CD4-positive, alpha-beta T cell treated with Interleukin-10 for 1 hour (primary cell): ENCODE measurements at places on chromosomes 4 and X.

DNA sequence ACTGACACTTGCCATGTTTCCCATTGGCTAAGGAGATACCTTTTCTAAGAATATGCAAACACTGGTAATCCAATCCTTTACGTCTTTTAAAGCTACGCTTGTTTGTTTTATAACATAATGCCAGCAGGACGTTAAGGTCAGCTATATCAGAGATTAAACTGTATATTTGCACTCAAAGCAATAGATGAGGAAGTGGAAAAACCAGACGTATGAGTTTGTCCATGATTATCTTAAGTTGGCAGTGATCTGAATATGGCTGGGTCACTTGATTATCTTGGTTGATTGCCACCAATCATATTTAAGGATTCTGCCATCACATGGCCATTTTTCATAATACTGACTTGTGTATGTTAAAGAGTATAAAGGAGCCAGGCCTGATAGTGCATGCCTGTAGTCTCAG lies 19.4 kb downstream of the TMSB4X start:
- DNase-seq = no peak

DNA sequence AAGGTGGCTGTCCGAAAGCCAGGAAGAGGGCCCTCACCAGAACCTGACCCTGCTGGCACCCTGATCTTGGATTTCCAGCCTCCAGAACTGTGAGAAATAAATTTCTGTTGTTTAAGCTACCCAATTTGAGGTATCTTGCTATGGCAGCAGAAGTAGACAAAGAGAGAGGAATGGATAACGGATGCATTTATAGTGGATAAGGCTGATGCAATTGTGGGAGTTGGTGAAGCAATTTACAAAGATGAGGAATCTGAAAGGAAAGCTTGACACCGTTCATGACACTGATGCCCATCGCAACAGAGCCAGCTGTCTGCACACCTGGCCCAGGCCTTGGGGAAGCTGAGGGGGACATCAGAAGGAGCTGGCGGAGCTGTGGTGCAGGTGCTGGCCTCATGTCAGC lies 35.7 kb upstream of the MSL3 start:
- DNase-seq = no peak

DNA sequence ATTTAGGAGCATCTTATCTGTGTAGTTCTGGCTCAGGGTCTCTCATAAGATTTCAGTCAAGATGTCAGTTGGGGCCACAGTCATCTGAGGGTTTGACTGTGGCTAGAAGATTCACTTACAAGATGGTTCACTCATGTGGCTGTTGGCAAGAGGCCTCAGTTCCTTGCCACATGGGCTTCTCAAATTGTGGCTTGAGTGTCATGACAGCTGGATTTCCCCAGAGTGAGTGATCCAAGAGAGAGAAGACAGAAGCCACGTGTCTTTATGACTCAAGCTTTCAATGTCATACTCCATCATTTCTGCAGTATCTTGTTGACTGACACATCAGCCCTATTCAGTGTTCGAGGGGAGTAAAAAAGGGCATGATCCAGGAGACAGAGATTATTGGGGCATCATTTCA lies 131.3 kb upstream of the AP1S2 start:
- no peak for DNase-seq

DNA sequence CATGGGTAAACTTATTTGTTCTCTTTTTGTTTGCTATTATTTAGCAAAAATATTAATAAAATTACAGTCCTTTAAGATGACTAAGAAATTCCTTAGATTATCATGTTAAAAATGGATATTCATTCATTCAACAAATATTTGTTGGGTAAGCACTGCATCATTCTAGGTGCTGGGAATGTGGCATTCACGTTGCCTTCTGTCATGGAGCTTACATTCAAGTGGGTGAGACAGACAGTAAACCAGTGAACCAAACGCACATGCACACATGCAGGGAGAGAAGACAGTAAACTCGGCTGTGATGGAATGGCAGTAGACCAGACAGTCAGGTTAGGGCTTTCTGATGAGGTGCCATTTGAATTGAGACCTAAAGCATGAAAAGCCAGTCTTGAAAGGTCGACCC lies 91.8 kb downstream of the STOX2 start:
- no peak for DNase-seq

DNA sequence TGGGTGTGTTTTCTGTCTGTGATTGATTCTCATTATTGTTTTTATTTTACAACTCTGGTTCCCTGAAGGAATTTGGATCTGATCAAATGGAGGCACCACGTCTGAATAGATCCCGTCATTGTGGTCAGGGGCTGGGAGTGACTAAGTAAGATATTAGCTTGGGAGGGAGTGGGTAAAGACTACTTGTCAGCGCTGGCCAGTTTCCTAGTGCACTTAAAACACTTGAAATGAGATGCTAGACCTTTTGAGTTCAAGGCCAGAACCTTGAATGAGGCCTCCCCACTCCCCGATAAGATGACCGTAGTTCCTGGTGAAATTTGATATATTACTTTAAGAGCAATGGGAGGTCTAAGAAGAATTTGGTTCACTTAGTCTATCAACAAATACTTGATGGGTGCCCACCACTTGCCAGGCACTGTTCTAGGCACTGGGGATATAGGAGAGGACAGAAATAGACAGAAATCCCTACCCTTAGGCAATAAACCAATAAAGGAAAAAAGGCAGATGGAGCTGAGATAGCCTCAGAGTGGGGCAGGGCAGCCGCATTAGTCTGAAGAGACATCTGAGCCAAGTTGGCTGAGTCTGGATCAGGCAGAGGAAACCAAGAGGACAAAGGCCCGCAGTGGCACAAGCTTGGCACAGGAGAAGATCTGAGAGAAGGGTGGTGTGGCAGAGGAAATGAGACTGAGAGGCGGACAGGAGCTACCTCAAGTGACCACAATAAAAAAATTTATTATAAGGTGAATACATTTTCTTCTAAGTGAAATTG lies 11.8 kb downstream of the FAM184B start:
- DNase-seq = no peak

DNA sequence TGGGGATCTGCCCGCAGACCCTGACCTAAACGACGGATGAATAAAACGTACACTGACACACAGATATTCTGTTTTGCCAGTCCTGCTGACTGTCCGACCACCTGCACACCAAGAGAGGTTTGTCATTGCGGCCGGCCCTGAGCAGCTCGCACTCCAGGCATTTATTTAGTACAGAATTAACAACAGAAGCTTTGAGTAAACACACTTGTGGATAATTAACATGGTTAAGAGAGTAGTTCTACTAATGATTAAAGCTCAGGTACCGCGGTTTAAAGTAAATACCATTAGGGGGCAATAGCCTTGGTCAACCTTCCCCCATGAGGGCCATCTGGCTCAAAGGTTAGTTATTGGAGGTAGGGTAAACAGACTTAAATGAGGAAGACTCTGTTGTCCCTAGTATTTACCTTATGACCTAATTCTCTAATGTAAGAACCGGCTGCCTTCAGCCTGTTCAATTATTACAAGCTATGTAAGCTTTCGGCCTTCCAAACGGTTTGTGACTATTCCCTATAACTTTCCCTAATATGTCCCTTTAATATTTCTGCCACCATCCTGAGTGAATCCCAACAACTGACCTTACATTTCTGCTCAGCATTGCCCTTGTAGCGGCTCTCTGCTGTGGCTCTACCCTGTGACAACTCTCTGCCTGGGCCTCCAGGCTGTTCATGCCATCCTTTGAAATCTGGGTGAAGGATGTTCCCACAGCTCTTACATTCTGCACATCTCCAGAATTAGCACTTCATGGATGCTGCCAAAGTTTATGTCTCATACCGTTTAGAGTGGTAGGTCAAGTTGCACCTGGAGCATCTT lies 46.9 kb upstream of the SYTL5 start:
- DNase-seq = no peak

- no peak for DNase-seq
Measured at GRCh38 chr4:7077371-7077770, 9.5 kb upstream of the GRPEL1 start.

DNA sequence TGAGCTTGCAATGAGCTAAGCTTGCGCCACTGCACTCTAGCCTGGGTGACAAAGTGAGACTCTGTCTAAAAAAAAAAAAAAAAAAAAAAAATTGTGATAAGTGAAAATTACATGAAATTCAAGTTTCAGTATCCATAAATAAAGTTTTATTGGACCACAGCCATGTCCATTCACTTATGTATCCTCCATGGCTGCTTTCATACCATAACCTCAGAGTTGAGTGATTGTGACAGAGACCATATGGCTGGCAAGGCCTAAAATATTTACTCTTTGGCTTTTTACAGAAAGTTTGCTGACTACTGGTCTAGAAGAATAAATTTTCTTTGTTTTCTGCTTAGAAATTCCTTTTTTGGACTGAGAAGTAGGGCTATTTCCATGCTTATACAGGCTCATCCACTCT lies 11.8 kb upstream of the SHISA3 start:
- DNase-seq = no peak

- no peak for DNase-seq
Measured at GRCh38 chr4:65367306-65367705, 303.0 kb downstream of the EPHA5 start.

GRCh38 chr4:10013722-10014121 lies 7.6 kb downstream of the SLC2A9 start:
- peak; percentile 34 for DNase-seq

DNA sequence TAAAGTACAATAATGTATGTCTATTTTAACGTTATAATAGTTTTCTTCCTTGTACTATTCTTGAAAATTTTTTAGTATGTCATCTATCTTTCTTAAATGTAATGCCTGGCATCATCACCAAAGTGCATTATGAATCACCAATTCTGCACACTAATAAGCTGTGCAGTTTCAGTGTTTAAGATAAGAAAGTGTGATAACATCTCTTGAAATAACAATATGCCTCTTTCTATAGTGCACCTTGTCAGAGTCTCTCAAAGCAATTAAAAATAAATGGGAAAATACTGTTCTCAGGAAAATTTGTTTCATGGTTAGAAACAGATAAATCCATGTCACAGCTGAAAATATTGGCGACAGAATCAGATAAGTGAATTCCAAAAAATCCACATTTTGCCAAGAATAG lies 457.4 kb upstream of the PCDH10 start:
- no peak for DNase-seq

GRCh38 chrX:116873671-116874070 lies 410.9 kb upstream of the CT83 start:
- no peak for DNase-seq

- no peak for DNase-seq
Measured at GRCh38 chr4:168119100-168119499, 26.8 kb downstream of the ANXA10 start.

DNA sequence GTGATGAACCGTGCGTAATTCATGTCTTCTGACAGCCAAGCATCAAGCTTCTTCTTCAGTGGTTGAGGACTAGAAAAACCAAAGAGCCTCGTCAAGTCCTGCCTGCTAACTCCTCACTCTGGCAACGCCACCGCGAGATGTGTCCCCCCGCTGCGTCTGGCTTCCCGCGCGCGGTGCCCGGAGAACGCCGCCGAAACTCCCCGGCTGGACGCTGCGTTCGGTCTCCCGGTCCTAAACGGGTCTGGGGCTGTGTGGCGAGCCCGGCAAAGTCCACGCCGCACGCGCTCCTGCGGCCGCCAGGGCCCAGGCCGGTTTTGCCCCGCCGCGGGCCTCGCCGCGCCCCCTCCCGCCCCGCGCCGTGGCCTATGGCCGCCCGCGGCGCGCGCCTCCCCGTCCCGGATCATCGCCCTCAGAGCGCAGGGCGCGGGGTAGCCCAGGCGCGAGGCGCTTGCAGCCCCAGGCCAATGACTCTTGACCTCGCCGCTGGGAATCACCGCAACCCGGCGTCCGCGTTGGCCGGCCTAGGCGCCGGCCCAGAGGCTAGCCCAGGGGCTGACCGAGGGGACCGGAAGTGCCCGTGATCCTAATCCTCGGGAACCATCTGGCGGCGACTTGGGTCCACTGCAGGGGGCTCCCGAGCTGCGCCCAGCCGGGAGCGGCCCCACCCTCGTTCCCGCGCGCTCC lies at the start of gene AADAT:
TSS of gene AADAT (minus strand) at position 289 of the 684 bp plus-strand sequence. CDS start at position 23, 266 bp downstream.
- no peak for DNase-seq

- no peak for DNase-seq
Measured at GRCh38 chr4:52172166-52172565, 121.1 kb downstream of the SPATA18 start.

- no peak for DNase-seq
Measured at GRCh38 chr4:6408263-6408662, 64.2 kb downstream of the PPP2R2C start.

DNA sequence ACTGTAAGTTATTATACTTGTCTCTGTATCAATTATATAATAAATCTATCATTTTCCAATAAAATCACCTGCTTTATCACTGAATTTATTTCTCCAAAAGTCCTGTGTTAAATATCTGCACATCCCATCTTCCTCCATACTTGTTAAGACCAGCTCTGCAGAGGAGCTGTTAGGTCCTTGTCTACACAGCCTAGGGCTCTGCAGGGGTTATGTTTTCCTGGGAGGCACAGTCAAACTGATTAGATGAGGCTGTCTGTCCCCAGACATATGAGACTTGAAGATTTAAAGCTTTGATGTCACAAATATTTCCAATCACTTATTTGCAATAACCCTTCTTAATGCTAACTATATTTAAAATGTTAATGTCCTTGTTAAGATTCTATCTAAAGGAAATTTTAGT lies 446.8 kb downstream of the TRAM1L1 start:
- no peak for DNase-seq

GRCh38 chr4:103457566-103457965 lies 259.4 kb upstream of the CENPE start:
- DNase-seq = no peak

- no peak for DNase-seq
Measured at GRCh38 chr4:105838082-105838481, 57.2 kb upstream of the NPNT start.

GRCh38 chr4:118836301-118837120 lies 585 bp upstream of the SEC24D start:
- peak; percentile 74 for DNase-seq

DNA sequence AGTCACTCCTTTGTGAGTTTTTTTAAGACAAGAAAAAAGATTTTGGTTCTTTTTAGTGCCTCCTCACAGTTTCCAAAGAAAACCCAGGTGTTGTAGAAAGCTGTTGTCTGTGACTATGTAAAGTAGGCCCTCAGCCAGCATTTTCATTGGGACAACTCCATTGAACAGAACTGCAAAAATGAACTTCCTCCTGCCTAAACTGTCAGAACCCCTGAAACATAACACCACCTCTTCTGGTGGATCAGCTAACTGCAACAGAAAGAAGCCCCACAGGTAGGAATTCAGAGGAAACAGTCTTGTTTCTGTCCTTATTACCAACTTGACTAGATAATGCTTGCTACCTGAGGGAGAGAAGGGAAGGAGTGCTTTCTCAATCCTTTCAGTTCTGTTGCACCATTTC lies 3.4 kb upstream of the ATP11C start:
- no peak for DNase-seq

DNA sequence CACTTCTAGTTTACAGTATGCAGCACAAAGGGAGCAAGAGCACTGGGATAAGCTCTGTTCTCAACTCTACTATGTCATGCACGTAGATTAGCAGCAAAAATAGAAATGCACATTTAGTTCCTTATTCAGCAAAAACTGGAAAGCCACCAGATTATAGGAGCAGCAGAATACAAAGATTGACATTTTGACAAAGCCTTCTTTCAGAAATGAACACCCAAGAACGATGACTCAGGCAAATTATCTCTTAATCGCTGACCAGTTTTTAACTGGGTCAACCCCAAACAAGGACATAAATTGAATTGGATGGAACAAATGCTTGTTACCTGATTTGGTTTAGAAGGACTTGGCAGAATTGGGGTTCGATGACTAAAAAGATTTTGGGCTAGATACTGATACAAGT lies 775.3 kb upstream of the HS3ST1 start:
- DNase-seq = no peak

- DNase-seq = no peak
Measured at GRCh38 chr4:35697210-35697736, 547.0 kb downstream of the ARAP2 start.

- DNase-seq = no peak
Measured at GRCh38 chr4:173218411-173219125, 50.0 kb downstream of the GALNT7 start.
